ENCODE measurements at places on chromosomes 1 and 21.
A peak's percentile ranks its signal among the peaks of the same experiment; 100 is the strongest.

- DNase-seq, result no peak
These were observed 55.6 kb downstream of the L1TD1 start for GRCh38 chr1:62250126-62250726.

GRCh38 chr1:158328426-158328825 lies 2.9 kb downstream of the CD1B start:
- no peak for DNase-seq

GRCh38 chr1:161792740-161793139 lies 26.6 kb downstream of the ATF6 start:
- peak; percentile 80 for DNase-seq

GRCh38 chr21:30882866-30883597 lies 1.7 kb upstream of the KRTAP11-1 start:
- no peak for DNase-seq

DNA sequence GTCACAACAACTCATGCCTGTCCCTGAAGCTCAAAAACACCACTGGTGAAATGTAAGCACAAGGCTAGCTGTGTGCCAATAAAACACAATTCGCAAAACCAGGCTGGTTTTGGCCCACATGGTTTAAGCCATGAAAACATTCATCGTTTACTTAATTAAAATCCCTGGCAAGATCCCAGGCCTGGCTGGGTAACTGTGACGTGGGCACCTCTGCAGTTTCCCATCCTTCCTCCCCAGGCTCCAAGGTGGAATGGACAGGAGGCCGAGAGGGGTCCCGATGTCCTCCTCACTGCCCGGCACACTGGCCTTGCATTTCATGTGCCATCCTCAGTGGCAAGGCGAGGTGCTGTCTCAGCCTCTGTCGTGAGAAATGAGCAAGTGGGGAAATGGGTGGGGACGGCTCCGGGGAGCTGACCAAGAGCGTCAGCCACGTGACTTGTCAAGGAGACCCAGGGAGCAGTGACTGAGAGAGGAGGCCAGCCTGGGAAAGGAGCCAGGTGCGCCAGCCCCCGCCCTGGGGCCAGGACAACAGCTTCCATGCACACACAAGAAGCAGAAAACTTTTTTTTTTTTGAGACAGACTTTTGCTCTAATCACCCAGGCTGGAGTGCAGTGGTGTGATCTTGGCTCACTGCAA lies 153.1 kb upstream of the RAB4A start:
- DNase-seq, result no peak

- DNase-seq, result no peak
These were observed 102.4 kb upstream of the PKN2 start for GRCh38 chr1:88581703-88582102.

- no peak for DNase-seq
These were observed 15.5 kb downstream of the NT5C1A start for GRCh38 chr1:39656391-39656790.

DNA sequence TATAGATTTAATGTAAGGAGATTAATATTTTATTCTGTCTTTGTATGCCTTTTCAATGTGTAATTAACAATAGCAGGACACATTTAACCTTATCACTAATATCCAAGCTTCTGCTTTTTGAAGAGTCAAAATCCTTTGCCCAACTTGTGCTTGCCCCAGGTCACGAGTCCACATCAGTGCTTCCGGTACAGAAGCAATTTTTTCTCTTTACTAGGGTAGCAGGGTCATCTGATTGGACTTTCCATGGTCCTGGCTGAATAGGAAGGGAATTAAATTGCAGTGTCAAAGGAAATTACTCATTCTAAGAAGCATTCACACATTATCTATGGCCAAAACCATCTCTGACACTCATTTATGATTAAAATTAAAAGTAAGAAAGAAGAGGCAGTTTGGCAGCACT lies 460.5 kb upstream of the ADGRL2 start:
- peak; percentile 35 for DNase-seq

DNA sequence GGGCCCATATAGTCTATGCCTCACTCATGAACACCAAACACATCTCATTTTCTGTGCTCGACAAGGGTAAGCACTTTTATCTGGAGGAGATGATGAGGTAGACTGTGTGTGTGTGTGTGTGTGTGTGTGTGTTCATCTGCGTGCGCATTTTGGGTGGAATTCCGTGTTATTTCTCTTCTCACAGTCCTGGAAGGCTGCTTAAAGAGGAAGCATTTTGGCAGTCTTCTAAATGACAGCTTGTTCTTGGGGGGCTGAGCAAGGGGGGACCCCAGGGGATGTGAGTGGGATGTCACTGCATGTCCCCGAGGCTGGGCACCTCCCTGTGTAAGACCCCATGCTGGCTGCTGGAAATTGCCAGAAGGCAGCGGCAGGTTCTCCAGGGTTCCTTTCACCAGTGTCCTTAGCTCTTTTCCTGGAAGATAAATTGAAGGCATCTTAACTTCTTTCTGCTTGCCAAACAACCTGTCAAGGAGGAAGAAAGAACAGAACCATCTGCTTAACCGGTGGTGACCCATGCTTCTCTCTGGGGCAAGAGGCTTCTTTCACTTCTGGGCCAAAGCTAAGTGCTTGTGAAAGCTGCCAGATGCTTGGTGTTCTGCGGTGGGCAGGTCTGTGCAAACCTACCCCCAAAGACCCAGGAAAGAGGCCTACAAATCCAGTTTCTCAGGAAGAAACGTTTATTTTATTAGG lies 9.9 kb upstream of the RD3 start:
- no peak for DNase-seq

Measured in OCI-M1 (cell line).